ENCODE measurements at places on chromosomes 1 and 21.
A peak's percentile ranks its signal among the peaks of the same experiment; 100 is the strongest.

GRCh38 chr21:45580181-45580575 is 37.9 kb upstream of the SLC19A1 start:
- DNase-seq: no peak

GRCh38 chr1:43979528-43980254 is 681 bp downstream of the B4GALT2 start:
- peak; percentile 82 for DNase-seq

- no peak for DNase-seq
These were observed 51.7 kb upstream of the LRRC8B start for GRCh38 chr1:89472886-89473417.

DNA sequence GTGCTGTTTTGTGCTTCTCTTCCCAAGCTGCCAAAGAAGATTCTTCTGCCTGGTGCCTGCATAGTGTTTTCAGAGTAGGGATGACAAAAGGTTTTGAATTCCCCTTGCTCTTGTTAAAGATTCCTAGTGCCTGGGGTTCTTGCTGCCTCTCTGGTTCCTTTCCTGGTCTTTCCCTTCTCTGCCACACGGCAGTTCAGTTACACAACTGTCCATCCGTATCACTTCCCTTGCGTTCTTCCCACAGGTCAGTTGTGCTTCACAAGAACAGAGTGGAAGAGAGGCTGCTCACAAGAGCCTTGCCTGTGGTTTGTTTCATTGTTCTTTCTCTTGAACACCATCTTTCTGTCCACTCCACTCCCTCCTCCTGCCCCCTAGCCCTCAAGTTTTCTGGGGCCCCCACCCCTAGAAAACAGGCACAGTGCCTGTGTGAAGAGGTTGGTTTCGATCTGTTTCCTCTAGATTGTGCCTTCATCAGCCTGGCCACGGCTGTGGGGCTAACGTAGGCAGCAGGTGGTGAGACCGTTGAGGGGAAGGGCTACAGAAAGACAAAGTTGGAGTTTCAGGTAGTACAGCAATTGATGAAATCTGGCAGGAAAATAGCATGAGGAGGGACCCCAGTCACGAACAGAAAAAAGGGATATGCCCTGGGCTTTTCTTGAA is 5.8 kb downstream of the VASH2 start:
- DNase-seq: no peak

- no peak for DNase-seq
These were observed 1.1 kb downstream of the WARS2 start for GRCh38 chr1:119139403-119139802.

DNA sequence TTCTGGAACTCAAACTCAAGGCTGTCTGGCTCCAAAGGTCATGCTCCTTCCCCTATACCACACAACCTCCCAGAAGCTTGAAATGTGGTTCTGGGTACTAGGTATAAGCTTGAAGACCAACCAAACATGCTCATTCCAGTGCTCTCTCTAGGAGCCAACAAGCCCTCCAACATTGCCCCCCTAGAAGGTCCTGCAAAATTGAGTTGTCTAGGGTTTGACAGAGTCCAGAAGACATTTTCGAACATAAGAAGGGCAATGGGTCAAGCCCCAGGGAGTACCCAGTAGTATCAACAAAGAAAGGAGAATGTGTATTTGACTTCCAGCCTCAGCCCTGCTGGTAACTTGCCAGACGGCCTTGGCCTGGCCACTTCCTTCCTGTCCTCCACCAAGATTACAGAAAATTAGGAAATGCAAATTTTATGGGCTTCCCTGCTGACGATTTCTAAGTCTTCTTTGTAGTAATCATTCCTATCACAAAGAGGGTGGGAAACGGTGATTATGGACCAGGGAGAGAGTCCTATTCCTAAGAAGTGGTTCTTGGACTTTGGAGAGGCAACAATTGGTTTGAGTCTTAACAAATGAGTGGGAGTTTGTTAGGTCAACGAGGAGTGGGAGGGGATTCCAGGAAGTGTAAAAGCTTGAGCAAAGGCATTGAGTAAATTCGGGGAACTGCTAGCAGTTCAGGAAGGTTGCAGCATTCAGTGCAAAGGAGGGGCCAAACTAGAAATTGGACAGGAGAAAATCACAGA is 18.7 kb upstream of the SLAMF1 start:
- DNase-seq: no peak

GRCh38 chr1:175090780-175091179 is 23.1 kb downstream of the TNN start:
- DNase-seq: no peak

DNA sequence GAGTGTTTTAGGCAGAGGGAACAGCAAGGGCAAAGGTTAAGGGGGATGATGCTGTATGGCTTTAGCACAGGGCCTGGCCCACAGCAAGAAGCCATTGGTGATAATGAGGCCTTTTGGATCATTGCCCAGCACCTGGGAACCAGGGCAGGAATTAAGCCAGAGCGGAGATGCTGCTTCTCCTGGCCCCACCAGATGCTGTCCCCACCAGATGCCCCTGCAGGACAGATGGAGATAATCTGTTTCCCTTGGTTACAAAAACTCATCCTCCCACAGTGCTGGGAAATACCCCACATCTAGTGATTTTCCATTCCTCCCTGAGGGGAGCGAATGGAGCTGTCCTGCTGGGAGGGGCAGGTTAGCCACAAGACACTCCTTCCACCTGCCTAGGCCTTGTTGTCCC is 18.8 kb downstream of the OPRD1 start:
- no peak for DNase-seq

GRCh38 chr1:221117133-221117532 is 237.9 kb downstream of the HLX start:
- no peak for DNase-seq

- DNase-seq: peak; percentile 29
These were observed 62.1 kb upstream of the S1PR1 start for GRCh38 chr1:101174722-101175121.

DNA sequence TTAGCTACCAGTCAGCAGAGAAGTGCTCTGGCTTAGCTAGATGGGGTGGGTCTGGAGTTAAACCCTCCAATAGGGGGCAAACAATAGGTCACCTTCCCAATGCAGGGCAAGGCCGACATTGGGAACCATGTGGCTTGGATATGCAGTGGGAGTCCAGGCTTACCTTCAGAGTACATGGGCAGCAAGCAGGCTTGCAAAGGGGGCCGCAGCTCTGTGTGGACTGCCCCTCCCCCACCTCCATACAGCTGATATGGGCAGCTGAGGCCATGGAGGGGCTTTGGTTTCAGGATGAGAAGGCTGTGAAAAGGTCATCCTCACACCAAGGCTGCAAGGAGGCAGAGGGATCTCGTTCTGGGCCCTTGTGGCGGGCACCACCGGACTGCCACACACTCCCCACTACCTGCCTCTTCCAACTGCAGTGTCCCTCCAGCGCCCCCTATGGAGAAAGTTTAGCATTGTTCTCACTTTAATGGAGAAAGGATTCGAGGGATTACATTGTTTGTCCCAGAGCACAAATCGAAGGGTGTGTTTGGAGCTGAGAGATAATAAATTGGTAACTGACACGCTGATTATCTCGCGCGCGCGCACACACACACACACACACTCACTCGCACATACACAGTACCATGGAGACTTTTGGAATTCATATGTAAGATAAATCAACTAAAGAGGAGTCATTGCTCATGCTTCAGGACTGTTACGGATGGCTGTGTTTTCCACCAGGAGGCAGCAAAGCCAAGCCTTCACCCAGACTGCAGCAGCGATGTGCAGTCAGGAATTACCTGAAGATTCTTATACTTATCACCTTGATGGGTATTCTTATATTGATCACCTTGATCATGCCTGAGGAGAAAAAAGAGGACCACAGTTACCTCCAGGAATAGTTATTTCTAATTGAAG is 7.0 kb upstream of the SMCP start:
- peak; percentile 14 for DNase-seq

- DNase-seq: no peak
These were observed 14.0 kb downstream of the RSPO1 start for GRCh38 chr1:37620707-37621106.

DNA sequence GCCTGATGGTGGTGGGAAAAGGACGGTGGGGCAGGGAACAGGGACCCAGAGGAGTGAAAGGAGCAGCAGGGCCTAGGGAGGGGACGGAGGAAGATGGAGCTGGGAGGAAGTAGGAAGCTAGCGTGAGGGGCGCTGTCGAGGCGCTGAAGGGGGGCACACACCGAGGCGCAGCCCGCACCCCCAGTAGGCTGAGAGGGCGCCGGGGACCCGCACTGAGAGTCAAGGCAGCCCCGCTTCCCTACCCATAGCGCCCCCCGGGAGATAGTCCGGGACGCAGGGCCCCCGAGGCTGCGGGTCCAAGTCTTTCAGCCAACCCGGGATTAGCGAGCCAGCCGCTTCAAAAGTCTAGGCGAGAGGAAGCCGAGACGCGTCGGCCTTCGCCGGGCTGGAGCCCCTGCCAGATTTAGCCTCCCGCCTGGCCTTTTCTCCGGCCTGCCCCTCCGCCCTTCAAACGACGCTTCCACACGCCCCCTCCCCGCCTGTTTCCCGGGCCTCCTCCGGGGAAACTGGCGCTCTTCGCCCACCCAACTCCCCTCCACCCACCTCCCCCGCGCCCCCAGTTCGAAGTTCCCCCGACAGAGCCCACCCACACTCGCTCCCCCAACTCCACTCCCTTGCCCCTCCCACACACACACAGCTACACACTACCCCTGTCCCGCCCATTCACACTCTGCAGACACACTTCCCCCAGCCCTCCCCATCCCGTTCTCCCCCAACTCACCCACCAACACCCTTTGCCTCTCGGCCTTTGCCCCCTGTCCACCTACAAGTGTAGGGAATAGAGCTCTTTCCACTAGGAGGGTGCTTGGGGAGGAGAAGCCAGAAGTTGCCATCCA is 7.8 kb upstream of the PROX1 start:
- DNase-seq: no peak

- peak; percentile 83 for DNase-seq
These were observed 50.4 kb upstream of the RIPK4 start for GRCh38 chr21:41817228-41817627.

DNA sequence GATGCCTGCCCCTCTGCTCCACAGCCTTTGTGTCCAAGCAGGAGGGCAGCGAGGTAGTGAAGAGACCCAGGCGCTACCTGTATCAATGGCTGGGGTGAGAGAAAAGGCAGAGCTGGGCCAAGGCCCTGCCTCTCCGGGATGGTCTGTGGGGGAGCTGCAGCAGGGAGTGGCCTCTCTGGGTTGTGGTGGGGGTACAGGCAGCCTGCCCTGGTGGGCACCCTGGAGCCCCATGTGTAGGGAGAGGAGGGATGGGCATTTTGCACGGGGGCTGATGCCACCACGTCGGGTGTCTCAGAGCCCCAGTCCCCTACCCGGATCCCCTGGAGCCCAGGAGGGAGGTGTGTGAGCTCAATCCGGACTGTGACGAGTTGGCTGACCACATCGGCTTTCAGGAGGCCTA is 754 bp downstream of the BGLAP start:
- DNase-seq: no peak

DNA sequence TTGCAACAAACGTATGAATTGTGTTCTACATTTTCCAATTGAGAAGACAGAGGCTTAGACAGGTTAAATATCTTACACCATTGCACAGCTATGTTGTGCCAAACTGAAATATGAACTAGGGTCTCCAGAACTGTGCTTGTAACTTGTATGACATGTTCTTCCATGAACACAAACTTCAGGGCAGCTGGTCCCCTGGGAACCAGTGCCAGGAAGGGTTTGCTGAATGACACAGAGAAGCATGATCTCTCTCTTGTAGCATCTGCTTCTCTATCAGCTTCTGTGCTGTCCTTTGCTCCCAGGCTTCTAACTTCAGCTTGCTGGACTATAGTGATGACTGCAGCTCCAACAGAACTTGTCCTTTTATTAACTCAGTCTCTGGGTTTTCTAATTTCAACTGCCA is 385.5 kb downstream of the SIPA1L2 start:
- DNase-seq: no peak

GRCh38 chr1:204171751-204172178 is 5.6 kb upstream of the REN start:
- no peak for DNase-seq

GRCh38 chr1:39272027-39272797 is 67.7 kb downstream of the MACF1 start:
- DNase-seq: no peak

DNA sequence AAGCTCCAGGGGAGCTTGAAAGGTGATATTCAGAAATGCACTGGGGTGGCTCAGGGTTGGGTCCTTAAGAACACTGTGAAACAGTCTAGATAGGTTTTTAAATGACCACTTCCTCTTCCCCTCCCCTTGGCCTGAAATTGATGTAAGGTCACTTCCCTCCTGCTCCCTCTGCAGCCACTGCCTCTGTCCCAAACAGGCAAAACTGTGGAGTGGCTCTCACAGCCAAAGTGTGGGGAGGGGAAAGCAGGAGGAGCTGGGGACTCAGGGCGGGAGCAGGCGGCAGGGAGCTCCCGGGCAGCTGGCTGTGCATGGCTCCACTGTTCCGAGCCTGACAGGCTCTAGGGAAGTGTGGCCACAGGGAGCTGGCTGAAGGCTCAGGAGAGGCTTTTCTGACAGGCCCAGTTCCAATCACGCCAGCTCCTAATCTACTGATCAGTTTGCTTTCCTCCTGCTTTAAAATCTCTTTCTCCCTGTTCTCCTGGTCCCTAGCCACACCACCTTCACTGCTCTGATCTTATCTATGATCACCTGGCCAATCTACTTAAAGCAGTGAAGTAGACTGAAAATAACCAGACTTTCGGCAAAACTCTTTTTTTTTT is 5.1 kb upstream of the CSRP1 start:
- no peak for DNase-seq

- DNase-seq: no peak
These were observed 80.1 kb downstream of the UBIAD1 start for GRCh38 chr1:11352816-11353799.

DNA sequence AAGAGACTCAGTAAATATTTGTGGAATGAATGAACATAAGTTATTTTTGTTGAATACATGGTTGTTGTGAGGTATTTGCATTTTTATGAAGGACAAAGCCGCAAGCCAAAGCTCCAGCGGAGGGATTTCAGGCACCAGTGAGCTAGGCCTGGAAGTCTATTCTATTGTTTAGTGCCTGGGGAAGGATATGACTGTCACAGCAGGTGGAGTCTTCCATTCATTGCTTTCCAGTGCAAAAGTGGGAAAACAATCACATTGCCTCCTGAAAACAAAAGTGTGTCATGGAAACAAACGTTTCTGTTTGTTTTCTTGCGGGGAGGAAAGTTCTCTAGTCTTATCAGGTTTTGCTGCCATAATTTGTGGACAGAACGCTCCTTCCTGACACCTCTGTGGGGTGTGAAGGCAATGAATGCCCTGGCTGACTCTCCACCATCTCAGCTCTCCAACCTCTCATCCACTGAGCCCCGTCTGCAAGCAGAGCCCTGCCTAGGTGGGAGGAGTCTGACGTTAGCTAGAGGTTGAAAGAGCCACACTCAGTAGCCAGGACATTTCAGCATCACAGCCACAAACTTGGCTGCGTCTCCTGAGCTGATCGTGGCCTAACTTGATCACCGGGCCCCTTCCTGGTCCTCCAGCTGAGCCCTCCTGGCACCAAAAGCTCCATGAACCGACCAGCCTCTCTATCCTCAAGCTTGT is 739.1 kb downstream of the MATN1 start:
- no peak for DNase-seq

- no peak for DNase-seq
These were observed 141.4 kb upstream of the BEND5 start for GRCh38 chr1:48917901-48918603.

All from H54 (cell line).